ENCODE measurements at places on chromosomes 5 and 9.

DNA sequence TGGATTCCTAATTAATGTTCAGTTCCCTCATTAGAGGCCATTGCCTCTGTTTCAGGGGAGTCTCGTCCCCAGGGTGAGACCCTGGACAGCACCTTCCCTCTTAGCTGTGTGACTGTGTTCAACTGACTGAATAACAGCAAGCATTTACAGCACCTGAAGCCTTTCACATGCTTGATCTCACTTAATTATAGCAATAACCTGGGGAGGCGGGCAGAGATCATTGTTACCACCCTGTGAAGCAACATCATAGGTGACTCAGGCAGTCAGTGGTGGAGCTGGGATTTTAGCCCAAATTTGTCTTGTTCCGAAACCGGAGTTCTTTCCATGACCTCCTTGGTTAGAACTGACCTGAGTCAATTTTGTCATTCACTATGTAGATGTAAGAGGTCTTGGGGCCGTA is 105.2 kb upstream of the RAD23B start:
- no peak overlapping the region for H3K27ac ChIP-seq
- no peak overlapping the region for H3K4me3 ChIP-seq
- H3K36me3 ChIP-seq, result no peaks in the 10 kb centered on the region
- H3K4me1 ChIP-seq, result peaks cover 13% of the 10 kb centered on the region

DNA sequence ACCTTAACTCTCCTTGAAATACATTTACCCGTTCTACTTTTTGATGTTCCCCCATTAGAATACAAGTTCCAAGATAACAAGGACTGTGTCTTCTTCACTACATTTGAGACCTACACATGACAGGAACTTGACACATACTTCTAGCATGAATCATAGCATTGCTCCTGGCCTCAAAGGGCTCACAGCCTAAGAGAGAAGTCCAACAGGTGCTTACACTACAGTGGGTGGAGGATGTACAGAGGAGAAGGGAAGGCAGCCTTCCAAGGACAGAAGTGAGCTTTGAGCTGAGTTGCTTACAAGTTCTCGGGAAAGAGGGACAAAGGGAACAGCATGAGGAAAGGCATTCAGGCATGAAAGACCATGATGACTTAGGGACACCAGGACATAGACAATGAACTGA is 56.9 kb upstream of the MSX2 start:
- no peak overlapping the region for H3K27ac ChIP-seq
- no peaks in the 10 kb centered on the region for H3K36me3 ChIP-seq
- H3K27me3 ChIP-seq, result no peaks in the 10 kb centered on the region
- no peaks in the 10 kb centered on the region for H3K4me1 ChIP-seq
- no peak overlapping the region for H3K4me3 ChIP-seq
- no peak for DNase-seq

GRCh38 chr5:98301547-98301946 is 471.9 kb upstream of the RGMB start:
- H3K4me3 ChIP-seq, result no peak overlapping the region
- no peaks in the 10 kb centered on the region for H3K27me3 ChIP-seq
- no peaks in the 10 kb centered on the region for H3K36me3 ChIP-seq
- no peak for DNase-seq

- no peaks in the 10 kb centered on the region for H3K36me3 ChIP-seq
- DNase-seq, result no peak
- H3K27ac ChIP-seq, result no peak overlapping the region
- no peaks in the 10 kb centered on the region for H3K4me1 ChIP-seq
These were observed 66.6 kb downstream of the NTRK2 start for GRCh38 chr9:84736081-84736480.

GRCh38 chr9:95857124-95857523 is 18.4 kb upstream of the ERCC6L2 start:
- H3K4me3 ChIP-seq, result no peak overlapping the region
- H3K27me3 ChIP-seq, result no peaks in the 10 kb centered on the region
- H3K4me1 ChIP-seq, result no peaks in the 10 kb centered on the region

DNA sequence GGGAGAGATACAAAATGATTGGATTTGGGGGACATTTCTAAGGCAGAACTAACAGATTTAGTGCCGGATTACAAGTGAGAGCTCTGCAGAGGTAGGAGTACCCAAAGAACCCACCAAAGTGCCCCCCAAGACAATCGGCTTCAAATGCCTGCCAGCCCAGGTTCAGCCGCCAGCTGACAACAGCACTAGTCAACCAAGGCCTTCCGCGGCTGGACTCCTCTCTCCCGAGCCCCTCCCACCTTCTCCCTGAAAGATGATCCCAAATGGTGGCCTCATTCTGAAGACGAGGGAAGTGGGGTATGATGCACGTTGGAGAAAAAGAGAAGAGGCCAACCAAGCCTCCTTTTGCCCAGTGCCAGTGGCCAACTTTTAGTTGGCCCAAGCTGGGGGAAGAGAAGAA is 210.4 kb upstream of the SLC30A5 start:
- no peak for DNase-seq
- H3K4me1 ChIP-seq, result no peaks in the 10 kb centered on the region
- H3K27me3 ChIP-seq, result no peaks in the 10 kb centered on the region
- H3K4me3 ChIP-seq, result no peak overlapping the region

DNA sequence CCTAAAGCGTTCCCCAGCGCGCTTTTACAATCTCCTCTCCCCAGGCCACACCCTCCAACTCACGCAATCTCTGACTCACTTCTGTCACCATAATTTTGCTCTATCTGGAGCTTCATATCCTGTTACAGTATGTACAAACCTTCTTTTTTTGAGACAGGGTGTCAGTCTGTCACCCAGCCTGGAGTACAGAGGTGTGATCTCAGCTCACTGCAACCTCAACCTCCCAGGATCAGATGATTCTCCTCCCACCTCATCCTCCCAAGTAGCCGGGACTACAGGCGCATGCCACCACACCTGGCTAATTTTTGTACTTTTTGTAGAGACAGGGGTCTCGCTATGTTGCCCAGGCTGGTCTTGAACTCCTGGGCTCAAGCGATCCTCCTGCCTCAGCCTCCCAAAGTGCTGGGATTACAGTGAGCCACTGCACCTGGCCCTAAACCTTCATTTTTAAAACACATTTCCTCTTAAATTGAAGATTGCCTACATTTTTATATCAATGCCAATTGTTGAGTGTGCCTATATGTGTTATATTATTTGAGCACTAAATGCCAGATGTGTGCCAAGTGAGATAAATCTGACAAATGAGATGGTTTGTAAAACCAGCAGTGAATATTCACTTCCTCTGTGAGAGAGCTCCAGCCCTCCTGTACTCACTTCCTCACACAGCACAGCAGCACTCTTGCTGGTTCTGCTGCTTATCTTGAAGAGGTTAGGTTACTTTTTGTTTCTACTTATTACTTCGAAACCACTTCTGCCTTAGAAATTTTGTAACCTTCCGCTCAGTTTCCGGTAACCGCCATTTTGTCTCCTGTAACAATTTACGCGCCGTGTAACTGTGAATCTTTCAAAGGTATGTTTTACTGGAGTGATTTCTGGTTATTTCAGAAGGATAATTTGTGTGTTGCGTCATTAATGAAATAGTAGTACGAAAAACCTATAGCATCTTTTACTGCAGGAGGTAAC is 57.9 kb downstream of the DOCK8 start:
- DNase-seq, result no peak
- no peaks in the 10 kb centered on the region for H3K27me3 ChIP-seq
- no peaks in the 10 kb centered on the region for H3K4me1 ChIP-seq
- peak overlapping the region; percentile 38 for H3K27ac ChIP-seq
- H3K36me3 ChIP-seq, result peaks cover 8% of the 10 kb centered on the region
- peak overlapping the region; percentile 36 for H3K4me3 ChIP-seq

- no peaks in the 10 kb centered on the region for H3K27me3 ChIP-seq
- H3K4me3 ChIP-seq, result no peak overlapping the region
- no peaks in the 10 kb centered on the region for H3K4me1 ChIP-seq
- no peak overlapping the region for H3K27ac ChIP-seq
- DNase-seq, result no peak
These were observed 61.6 kb downstream of the CDH6 start for GRCh38 chr5:31255041-31255440.

GRCh38 chr5:150640311-150641005 is at the start of gene SYNPO:
Gene SYNPO, plus strand, starts transcription at chr5:150640660. Its CDS starts 7,616 bp downstream, at chr5:150648276.
- peak within 1 kb of the TSS; percentile 61 for H3K27ac ChIP-seq
- no peak for DNase-seq
- H3K4me3 ChIP-seq, result no peak within 1 kb of the TSS
- peaks cover 49% of the 10 kb centered on the region for H3K4me1 ChIP-seq

GRCh38 chr5:77463905-77464304 is 28.2 kb downstream of the WDR41 start:
- no peaks in the 10 kb centered on the region for H3K36me3 ChIP-seq
- H3K27me3 ChIP-seq, result no peaks in the 10 kb centered on the region
- H3K27ac ChIP-seq, result no peak overlapping the region

GRCh38 chr5:14105718-14106410 is 37.3 kb upstream of the TRIO start:
- no peak for DNase-seq
- no peak overlapping the region for H3K4me3 ChIP-seq
- peaks cover 19% of the 10 kb centered on the region for H3K4me1 ChIP-seq
- H3K27me3 ChIP-seq, result no peaks in the 10 kb centered on the region
- H3K27ac ChIP-seq, result no peak overlapping the region

DNA sequence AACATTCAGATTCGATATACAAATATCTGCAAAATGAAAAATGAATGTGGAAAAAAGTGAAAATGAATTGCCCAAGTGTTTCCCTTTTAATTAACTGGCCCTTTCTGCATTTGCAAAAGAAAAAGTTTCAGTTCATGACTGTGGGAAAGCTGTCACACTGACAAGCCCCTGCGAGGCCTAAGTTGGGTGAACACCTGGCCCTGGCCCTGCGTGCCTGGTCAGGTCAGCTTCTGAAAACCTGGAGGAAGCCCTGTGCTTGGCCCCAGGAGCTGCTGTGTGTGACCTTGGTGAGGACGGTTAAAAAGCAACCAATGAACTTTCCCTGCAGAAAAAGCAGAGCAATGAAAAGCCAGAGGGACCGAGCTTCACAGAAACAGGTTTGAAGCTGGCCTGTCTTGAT is 41.0 kb upstream of the SHC3 start:
- H3K27ac ChIP-seq, result no peak overlapping the region
- H3K4me3 ChIP-seq, result no peak overlapping the region

DNA sequence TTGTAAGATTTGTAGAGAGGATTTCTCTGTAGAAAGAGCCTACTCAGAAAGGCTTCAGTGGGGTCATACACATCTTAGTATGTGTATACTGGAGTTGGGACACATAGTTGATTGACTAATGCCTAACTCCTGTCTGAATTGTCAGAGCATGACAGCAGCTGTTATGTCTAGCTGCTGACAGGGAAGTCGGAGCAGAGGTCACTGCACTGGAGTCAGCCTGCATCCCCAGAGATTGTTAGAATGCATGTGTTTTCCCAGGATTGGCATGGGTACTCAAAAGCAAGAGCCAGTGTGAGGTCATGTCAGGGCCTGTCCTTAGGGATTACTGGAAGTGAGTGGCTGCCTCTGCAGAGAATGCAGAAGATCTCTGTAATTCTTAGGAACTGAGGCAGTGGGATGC is 82.7 kb downstream of the ITGA1 start:
- no peak for DNase-seq
- no peak overlapping the region for H3K27ac ChIP-seq
- no peak overlapping the region for H3K4me3 ChIP-seq

- H3K27me3 ChIP-seq, result no peaks in the 10 kb centered on the region
- DNase-seq, result no peak
- H3K4me1 ChIP-seq, result no peaks in the 10 kb centered on the region
These were observed 48.0 kb downstream of the TARS1 start for GRCh38 chr5:33488558-33489355.

DNA sequence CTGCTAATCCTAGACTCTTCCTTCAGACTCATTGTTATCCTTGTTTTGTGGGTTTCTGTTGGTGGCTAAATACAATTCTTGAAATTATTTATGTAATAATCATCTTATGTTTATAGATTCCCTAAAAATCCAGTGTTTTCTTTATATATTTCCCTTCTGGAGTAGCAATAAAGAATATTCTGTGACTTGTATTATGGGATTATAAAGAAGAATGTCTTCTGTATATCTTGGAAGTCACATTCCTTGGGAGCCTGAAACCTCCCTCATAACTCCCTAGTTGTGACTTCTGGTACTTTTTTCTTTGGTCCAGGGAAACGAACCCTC is 356.1 kb downstream of the TMEM167A start:
- no peaks in the 10 kb centered on the region for H3K27me3 ChIP-seq
- DNase-seq, result no peak
- no peak overlapping the region for H3K4me3 ChIP-seq
- H3K36me3 ChIP-seq, result no peaks in the 10 kb centered on the region
- H3K4me1 ChIP-seq, result no peaks in the 10 kb centered on the region
- H3K27ac ChIP-seq, result no peak overlapping the region

DNA sequence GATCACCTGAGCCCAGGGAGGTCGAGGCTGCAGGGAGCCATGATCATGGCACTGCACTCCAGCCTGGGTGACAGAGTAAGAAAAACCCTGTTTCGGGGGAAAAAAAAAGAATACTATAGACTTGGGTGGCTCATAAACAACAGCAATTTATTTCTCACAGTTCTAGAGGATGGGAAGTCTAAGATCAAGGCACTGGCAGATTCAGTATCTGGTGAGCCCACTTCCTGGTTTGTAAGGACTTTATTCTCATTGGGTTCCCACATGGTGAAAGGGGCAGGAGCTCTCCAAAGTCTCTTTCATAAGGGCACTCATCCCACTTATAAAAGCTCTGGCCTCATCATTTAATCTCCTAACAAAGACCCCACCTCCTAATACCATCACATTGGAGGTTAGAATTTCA is 8.7 kb downstream of the HINT1 start:
- no peak overlapping the region for H3K27ac ChIP-seq
- H3K27me3 ChIP-seq, result no peaks in the 10 kb centered on the region

DNA sequence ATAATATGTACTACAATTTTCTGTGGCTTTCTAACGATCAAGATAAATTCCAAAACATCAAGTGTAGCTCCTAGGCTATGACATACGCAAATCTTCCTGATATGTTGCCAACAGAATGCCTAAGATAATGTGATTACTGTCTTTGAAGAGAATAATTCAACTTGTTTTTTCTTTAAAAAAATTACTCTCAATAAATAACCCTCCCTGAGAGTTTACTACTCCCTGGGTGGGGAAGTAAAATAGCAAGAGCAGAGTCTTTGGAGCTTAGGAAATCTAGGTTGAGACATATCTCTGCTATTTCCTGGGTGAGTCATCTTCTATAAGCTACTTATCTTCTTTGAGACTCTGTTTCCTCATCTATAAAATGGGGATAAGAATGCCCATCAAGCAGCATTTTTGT is 201.2 kb downstream of the ACTL7B start:
- no peak overlapping the region for H3K4me3 ChIP-seq
- no peak overlapping the region for H3K27ac ChIP-seq
